Stimulated activated CD8-positive, alpha-beta memory T cell treated with anti-CD3 and anti-CD28 coated beads, Interleukin-15, amount 100 ng/mL, for 1 hour (primary cell): ENCODE measurements at places on chromosomes 7 and 10.

DNA sequence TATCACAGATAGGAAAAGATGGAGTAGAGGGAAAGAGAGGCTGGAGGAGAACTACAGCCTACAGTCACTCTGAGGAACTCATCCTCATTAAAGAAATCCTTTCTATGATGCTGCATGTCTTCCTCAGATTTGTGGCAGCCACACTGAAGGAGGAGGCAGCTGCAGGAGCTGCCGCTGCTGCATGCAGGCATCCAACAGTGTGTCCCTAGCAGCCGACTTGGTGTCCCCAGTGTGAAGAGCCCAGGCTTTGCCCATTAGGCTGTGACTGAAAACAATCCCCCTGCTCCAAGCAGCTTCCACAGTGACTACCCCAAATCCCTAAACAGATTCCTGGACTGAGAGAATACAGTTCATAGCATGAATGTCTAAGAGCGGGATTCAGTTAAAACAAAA, 23.1 kb downstream of the SKIDA1 start:
- no peak for DNase-seq

- no peak for DNase-seq
Observed at GRCh38 chr7:88566162-88566729, 193.3 kb upstream of the ZNF804B start.

DNA sequence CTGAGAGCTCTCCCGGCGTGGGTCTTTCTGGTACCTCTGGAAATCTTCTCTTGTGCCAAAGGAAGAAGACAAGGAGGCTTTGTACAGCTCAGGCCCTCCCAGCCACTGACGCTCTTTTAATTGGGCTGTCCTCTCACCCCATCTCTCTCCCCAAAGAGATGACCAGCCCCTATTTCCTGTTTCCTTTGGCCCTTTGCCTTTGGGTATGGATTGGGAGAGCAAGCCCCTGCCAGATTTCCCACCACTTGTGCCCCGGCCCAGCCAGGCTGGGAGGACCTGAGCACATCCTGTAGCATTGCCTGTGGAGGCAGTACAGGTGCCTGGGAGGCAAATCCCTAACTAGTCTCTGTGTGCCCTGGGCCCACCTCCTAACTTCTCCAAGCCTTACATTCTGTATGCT, 5.7 kb upstream of the PLAC9 start:
- DNase-seq = no peak

GRCh38 chr10:29555746-29556481, 78.9 kb downstream of the SVIL start:
- DNase-seq = no peak

- DNase-seq = no peak
Observed at GRCh38 chr10:31384589-31384949, 65.6 kb downstream of the ZEB1 start.

DNA sequence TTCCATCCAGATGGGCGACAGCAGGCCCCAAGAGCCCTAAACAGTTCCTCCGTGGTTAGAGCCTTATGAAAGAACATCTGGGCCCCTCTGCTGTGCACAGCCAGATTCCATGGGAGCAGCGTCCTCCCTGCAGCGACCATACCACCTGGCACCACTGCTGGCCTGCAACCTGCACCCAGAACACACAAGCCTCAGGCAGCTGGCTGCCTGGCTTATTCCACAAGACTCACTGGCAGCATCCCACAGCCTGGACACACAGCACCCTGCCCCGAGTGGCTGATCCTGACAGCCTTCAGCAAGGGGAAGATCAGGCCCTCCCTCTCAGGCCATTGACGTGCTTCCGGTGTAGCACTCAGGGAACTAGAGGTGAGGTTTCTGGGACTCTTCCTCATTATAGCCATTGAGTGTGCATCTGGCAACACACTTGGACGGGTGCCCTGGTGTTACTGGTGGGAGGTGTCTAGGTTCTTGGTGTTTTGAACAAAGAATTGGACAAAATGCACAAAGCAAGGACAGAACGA, 33.7 kb upstream of the ERCC6 start:
- DNase-seq = no peak

GRCh38 chr7:37571806-37572205, 111.8 kb upstream of the GPR141 start:
- DNase-seq = no peak

DNA sequence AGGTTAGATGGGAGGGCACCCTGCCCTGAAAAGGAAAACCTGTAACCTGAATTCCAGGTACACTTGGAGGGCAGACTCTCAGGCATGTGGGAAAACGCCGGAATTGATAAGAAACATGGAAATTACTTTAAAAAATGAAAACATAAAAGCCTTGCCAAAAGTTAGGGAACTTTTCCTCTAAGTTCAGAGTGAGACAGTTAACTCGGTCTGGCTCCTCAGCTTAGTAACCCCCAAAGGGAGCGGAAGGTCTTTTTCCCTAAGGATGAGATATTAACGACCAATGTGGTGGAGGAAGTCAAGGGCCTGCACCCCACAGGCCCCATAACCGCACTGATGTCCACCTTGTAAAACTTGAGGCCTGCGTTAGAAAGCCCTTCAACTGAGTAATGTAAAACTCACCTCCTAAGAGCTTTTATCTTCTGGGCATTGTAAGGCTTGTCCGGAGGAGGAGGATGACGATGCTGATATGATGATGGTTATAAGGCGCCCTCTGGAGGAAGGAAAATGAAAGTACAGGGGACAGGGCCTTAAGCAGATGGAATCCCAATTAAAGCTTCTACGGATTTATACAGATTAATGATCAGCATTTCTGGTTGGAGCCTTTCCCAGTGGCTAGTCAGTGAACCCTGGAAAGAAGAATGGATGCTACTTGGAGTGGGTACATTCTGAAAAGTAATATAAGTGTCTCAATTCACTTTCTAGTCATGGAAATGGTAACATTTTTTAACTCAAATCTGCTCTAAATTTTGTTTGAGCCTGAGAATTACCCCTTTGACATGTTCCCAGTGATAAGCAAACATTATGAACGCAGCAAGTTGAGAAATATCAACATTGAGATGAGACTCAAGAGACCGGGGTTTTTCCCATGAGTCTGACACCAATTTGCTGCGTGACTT, 694 bp downstream of the COL1A2 start:
- DNase-seq = no peak

DNA sequence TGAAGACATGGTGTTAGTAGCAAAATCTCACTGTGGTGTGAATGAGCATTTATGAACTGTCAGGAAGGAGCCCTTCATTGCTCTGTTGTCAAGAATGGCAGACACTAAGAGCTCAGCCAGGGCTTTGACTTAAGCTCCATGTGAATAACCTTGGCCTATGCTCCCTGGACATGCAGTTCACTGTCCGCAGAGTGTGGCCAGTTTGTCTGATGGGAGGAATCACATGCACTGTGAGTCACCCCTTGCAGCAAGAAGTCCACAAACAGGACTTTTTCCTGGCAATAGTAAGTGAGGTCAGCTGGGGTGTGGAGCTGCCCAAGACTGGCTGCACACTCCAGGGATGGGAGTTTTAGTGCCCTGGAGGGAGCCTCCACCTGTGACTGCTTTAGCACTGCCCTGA, 49.5 kb downstream of the ZNF37A start:
- DNase-seq = no peak

GRCh38 chr7:3957472-3958108, 656.5 kb downstream of the SDK1 start:
- DNase-seq = no peak

DNA sequence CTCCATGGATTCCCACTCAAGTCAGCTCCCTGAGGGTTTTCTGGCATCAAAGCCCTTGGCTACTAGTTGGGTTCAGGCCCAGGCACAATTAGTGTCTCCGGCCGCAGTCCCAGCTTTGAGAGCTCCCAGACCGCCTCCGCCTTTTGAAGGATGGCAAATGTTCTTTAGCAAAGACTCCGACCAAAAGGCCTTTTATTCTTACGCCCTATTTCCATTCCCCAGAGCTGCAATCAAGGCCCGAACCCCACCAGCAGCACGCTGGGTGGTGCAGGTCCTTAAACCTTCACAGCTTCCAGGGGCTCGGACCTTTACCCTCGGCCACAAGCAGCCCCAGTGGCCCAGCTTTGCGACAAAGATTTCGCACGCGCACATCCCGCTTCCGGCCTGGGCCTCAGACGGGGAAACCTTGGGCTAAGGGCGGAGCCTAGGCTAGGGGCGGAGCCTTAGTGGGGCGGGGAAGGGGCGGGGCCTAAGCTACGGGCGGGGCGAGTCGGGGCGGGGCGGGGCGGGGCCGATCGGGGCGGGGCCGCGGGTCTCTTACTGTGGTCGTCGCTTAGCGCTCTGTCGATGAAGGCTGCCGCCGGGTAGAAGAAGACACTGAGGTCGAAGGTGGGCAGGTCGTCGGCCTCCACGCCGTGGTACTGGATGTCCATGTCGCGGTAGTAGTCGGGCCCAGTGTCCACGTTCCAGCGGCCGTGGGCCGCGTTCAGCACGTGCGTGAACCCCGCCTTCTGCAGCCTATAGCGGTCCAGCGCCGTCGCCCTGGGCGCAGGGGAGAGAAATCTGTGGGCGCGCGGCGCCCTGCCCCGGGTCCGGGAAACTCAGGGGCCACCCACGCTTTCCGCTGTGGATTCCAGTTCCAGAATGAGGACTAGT, 68.0 kb upstream of the SAMD8 start:
- DNase-seq = no peak

GRCh38 chr10:24435374-24435773, 226.4 kb downstream of the KIAA1217 start:
- no peak for DNase-seq

GRCh38 chr10:13681960-13682359, 95.2 kb downstream of the PRPF18 start:
- no peak for DNase-seq

DNA sequence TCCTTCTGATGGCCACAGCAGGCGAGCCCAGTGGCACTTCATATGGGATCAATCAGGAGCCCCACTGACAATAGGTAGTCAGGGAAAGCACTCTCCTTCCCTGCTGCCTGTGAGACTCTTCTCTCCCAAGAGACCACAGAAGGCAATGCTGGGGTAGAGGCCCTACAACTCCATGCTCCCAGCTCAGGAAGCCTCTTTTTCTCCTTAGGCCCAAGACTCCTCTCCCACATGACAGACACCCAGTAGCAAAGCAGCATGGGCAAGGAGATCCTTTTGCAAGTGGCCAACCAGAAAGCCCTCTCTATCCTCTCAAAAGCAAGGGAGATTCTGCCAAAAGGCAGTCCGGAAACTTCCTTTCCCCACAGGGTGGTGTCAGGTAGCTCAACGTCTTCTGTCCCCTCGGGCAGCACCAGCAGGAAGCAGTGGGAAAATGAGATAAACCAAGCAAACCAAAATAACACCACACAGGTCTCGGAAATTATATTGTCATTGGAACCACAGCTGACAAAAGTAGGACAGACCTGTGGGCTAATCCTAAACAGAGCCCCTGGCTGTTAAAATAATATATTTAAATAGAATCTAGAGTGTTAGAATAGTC, 172.7 kb upstream of the GDF10 start:
- DNase-seq = no peak

DNA sequence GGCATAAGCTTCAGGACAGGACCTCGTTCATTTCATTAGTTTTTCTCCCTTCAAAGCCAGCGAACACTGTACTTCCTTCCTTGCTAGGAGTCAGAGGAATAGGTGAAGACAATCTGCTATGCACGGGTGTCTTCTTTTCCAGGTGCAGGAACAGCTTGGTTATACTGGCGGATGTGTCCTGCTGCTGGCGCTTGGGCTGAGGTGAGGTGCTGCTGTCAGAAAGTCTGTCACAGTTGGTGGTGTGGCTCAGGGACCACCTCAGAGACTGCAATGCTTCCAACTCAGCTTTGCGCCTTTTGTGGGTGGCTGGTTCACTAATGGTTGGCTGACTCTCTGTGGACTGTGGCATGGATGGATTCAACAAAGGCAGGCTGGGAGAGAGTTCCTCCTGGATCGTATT, 58.3 kb upstream of the UBN2 start:
- no peak for DNase-seq

GRCh38 chr10:75776738-75777504, 345.5 kb downstream of the LRMDA start:
- DNase-seq = no peak

- no peak for DNase-seq
Observed at GRCh38 chr7:6614953-6615722, at the start of gene ZNF853. Gene ZNF853 (plus strand): TSS chr7:6615610. CDS start chr7:6616175, 565 bp downstream.

DNA sequence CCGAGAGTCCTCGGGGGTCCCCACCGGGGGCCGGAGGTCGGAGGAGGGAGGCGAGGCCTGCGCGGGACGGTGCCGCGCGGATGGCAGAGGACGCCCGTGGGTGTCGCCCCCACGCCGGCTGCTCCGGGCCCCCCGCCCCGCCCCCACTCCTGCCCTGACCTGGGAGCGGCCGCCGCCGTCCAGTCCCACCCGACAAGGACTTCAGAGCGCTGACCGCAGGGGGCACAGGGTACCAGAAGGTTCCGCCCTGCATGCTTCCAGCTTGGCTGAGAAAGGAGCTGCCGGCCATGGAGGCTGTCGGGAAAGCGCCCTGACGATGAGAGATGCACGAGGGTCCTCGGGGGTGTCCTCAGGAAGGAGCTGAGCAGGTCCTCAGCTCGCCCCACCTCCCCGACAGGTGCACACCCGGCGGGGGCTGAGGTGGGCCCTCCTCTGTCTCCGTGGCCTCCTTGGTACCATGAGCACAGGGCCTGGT, 57.0 kb upstream of the DNAJB6 start:
- DNase-seq = no peak

DNA sequence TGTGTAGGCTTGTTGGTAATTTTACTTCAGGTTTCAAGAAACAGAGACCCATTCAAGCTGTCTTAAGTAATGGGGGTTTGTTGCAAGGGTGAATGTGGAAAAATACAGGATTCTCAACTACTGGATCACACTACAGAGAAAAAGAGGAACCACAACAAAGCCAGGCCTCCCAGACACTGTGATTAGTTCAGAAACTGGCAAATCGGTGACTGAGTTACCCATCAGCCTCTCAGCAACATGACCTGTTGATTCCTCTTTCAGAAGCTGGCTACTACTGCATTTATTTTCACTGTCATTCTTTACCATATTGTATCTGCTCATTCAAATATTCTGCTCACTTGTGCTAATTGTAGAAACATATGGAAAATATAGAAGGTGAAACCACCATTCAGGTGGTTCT, 16.0 kb downstream of the CCDC71L start:
- DNase-seq = no peak

GRCh38 chr10:29057822-29058331, 231.0 kb upstream of the LYZL1 start:
- no peak for DNase-seq

GRCh38 chr7:95509199-95509598, 23.5 kb downstream of the ASB4 start:
- no peak for DNase-seq

DNA sequence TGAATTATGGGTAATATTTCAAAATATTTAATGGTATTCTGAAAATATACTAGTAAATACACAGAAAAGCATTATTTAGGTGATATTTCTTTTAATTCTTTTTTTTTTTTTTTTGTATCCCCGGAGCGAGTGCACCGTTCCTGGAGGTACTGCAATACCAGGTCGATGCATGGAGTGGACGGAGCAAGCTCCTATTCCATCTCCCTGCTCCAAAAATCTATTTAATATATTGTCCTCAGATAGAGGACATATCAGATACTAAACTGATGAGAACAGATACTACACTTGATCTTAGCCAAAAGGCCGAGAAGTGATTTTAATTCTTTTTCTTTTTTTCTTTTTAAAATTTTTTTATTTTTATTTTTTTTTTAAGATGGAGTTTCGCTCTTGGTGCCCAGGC, 10.8 kb downstream of the BTRC start:
- DNase-seq = no peak
